GM04503 (cell line): ENCODE measurements at places on chromosomes 11 and 22.

DNA sequence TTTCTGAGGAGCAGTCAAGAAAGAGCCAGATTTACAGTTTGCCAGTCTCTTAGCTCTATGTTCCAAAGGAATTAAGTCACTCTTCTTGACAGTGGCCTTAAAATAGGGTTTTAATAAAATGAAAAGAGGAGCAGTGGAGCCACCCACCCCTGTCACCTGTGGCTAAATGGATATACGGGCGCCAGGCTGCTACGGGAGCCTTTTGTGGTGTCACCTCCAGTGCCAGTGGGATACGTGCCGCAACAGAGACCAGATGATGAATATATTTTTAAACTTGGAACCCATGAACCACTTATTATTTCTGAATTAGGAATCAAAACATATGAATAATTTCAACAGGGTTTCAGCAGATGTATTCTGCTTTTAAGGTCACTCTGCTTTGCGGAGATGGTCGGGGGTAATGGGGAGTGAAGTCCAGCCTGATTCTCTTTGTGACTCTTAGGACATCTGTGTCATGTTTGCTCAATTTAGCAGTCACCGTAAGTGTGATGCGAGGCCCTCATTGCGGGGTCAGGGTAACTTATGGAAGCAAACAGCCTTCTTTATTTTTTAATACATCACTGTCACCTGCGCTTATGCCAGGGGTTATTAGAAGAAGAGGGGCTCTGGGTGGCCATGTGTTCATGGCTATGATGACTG, 64.3 kb downstream of the ZBTB16 start:
- no peak for DNase-seq

DNA sequence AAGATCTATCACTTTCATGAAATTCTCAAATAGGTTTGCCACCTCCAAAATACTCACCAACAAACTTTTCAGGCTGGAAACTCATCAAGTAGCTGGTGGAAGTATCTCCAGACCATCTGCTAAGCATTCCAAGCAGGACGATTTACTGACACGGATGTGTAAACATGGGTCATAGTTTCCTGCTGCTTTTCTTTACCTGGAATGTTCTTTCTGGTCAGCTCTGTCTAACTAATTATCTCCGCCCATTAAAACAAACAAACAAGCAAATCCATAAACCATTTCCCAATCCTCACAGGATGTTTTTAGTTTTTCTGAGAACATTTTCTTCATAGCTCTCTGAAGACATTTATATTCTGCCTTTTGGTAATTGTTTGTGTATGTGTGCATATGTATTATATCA, 397.0 kb downstream of the METTL15 start:
- no peak for DNase-seq

GRCh38 chr22:45781459-45781858, 109.8 kb downstream of the ATXN10 start:
- no peak for DNase-seq

- no peak for DNase-seq
Measured at GRCh38 chr11:19892387-19892786, 179.8 kb downstream of the NAV2 start.

DNA sequence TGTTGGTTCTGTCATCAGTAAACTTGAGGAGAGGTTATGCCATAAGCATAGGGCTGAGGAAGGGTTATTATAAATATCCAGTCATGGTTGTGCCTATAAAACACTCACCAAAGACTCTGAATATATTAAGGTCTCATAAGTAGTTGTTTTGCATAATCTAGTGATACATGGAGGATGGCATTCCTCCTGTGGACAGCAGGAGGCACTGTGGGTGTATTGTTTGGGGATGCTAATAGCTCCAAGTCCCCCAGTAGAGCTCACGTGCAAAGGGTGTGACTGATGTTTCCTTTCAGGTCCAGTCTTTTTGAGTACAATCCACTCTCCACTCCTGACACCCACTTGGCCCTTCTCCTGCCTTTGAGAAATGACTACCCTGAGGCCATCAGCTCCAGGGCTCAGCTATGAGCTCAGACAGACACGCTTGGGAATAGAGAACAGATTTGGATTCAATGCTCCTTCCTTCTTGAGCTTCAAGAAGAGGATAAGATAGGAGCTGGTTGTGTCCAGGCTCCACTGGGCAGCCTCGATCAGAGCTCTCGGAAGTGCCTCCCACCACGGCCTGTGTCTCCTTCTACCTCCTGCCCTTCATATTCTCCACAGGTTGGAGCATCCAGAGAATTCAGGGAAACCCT, 85.2 kb upstream of the IGLL5 start:
- no peak for DNase-seq

DNA sequence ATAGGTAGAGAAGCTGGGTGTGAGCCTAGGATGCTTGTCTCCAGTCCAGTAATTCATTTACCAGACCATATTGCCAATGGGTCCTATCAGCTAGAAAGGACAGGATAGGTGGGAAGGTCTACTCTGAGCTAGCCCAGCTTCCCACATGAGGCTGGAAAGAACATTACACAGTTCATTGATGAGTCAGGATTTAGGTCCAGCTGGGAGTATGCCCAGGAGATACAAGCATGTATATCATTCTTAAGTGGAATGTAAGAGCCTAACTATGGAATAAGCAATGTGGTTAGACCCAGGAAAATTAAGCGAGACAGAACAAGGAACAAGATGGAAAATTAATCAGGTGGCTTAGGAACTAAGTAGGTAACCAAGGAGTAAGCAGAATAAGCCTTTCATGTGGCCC, 59.0 kb upstream of the TBCEL start:
- no peak for DNase-seq

GRCh38 chr22:50691521-50691920, 18.9 kb downstream of the SHANK3 start:
- no peak for DNase-seq
